ENCODE measurements at places on chromosomes 2 and 18.

GRCh38 chr2:9235147-9236044 is 28.8 kb downstream of the ASAP2 start:
- no peak for DNase-seq

GRCh38 chr2:1864301-1864980 is 120.1 kb upstream of the PXDN start:
- no peak for DNase-seq

GRCh38 chr18:77373730-77374445 is 124.2 kb downstream of the GALR1 start:
- DNase-seq: no peak

DNA sequence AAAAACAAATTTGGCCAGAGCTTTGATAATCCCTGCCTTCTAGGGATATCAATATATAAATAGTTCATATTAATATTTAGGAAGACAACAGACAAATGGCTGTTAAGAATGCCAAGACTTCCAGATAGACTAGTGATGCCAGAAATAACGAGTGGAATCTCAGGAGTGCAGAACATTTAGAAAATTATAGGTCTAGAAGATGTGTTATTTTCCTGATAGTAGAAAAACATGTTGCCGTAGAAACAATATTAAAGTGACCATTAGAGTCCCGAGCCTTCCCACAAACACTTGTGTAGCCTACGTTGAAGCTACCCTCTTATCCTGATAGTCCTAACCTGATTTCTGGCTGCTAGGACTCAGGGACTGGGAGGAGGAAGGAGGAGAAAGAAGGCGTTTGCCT is 54.3 kb upstream of the ITGA6 start:
- DNase-seq: no peak

DNA sequence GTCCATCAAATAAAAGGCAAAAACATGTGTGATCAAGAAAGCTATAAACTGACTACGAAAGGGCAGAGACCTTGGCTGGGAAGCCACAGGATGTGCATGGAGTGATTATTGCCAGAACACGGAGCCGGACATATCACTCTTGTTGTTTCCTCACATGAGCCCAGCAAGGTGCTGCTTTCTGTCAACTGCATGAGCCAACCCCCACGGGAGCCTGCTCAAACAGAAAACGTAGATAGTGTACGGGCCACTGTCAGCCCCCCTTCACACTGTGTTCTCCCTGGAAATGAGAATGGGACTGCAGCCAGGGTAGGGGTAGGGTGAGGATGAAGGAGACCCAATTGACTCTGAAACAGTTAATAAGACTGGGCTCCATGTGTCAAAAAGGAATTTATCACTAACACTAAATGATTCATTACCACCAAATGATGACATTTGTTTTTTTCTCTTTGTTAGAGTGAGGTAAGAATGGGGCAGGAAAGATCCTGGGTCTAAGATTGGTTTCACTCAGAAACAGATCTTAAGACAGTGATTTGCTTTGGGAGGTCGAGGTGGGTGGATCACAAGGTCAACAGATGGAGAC is 235.8 kb downstream of the MREG start:
- no peak for DNase-seq

DNA sequence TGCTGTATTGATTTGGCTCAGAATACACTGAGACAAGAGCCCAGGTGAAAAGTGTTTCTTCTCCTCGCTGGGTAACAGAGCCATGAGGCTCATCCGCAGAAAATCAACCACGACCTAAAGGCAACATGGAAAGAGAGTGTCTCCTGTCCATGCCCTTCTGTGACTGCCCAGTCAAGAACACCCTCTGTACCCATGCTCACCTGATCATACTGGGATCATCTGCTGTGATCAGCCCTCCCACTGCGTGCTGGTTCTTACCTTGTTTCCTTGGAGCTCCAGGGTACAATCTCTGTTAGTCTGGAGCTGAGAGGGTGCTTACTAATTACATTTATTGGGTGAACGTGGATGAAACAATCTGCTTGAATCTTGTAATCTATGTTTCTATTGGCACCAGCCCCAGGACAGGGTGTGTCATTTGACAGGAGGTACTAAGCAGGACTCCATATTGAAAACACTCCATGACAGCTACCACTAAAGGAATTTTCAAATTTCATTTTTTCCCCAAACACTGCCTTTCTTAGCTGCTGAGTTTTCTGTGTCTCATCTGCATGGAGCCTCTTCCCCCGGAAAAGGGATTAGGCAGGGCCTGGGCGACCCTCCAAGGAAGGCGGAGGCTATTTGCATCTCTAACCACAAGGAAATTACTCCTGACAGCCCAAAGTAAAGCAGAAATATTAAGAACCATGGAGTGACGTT is 39.7 kb upstream of the GRP start:
- no peak for DNase-seq

DNA sequence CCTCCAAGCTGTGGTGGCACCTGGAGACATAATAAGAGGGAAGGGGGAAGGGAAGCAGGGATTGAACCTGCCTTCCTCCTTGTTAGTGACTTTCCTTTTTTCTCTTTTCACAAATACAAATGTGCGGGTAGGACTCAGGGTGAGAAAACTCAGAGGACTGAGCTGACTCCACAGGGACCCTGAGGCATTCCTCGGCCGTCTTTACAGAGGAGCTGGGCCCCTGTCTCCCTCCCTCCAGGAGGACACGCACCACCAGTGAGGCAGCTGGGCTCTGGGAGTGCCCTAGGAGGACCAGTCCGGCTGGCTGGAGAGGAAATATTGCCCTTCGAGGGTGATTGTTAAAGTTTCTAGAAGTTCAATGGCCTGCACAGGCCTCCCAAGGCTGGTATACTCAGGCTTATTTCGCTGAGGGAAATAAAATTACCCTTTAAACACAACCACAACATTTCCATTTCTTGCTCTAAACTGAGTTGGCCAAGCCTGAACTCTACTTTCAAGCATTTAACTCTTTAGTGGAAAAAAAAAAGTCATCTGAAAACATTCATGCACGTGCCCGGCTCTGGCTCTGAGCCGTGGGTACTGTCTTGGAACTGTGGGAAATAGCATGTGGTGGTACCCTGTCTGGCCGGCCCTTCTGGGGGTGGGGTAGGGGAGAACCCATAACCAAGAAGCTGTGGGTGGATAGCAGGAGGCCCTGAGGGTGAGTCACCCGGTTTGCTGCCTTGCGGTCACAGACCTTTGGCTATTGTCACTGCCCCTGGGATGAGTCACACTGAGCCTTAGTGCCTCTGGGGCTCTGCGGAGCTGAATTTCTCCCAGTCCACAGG is 116.0 kb downstream of the COPS8 start:
- no peak for DNase-seq

DNA sequence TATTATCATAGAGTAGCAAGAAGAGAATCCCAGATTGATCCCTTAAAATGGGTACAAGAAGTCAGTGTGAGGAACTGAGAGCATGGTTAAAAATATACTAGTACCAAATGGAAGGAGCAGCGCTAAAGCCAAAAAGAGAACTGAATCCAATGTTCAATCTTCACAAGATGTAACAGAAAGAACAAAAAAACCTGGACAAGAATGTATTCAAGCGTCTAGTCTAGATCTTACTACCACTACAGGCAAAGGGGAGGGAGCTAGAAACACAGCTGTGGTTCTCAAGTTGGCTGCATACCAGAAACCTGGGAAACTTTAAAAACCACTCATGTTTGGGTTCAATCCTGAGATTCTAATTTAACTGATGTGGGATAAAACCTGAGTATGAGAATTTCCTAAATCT is 57.5 kb downstream of the PIAS2 start:
- no peak for DNase-seq

DNA sequence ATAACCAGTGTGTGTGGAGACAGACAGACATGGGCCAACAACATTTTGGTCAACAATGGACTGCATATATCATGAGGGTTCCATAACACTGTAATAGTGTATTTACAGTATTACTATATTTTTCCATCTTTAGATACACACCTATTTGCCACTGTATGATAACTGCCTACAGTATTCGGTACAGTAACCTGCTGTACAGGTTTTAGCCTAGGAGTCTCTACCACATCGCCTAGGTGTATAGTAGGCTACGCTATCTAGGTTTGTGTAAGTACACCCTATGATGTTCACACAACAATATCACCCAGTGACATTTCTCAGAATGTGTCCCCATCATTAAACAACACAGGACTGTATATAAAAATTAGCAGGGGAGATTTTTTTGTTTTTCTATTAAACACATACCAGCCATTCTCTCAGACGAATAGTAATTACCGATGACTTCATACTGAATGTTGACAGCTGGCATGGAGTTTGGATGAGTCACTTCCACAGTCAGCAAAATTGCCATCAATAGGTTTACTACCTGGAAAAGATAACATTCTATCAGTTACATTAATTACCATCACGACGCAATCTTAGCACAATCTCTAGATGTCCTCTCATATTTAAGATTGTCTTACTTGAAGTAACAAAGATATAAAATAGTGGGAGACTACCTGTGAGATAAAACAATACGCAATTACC is 10.8 kb downstream of the LAPTM4A start:
- DNase-seq: no peak

DNA sequence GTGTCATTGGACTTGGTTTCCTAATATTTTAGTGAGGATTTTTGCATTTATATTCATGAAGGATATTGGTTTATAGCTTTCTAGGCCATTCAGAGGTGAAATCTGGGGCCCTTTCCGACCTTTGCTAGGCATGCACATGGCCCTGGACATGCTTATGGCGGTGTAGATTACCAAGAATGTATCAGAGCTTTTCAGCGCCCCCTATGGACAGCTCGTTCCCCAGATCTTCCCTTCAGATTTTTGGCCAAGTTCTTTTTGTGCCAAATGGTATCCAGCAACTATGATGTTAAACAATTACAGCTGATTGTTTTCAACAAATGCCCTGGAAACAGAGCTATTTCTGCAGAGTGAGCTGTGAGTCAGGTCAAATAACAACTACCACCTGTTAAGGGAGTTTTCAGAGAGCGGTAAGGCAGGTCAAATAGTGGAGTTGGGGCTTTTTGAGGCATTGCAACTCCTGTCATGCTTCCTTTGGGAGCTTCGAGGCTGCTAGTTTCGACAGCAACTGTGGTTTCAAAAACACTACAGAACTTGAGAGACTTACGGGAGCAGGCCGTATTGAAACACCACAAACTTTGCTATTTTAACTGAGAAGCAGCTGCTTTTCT is 188.3 kb downstream of the ZNF516 start:
- DNase-seq: no peak

- no peak for DNase-seq
Observed at GRCh38 chr2:36672199-36672598, 24.3 kb upstream of the VIT start.

GRCh38 chr18:6939972-6940371 is 177.6 kb downstream of the LAMA1 start:
- DNase-seq: no peak

- DNase-seq: no peak
Observed at GRCh38 chr18:3245185-3245564, 2.4 kb upstream of the MYL12A start.

DNA sequence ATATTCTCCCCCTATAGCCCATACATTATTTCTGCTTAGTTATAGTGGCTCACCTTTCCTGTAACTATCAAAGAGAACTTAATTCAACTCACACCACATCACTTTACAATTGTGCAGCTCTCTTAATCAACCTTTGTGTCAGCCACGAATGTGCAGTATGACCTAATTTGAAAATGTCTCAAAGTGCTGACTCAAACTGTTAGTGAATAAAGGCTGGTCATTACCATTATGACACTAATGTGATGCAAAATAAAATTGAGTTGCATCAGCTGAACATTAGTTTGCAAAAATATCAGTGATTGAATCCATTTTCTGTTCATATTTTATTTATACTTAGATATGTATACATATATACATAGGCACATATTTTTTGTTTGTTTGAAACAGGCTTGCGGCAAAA is 251.8 kb downstream of the MEIS1 start:
- no peak for DNase-seq

GRCh38 chr2:195756218-195756942 is 99.4 kb downstream of the SLC39A10 start:
- DNase-seq: no peak

- no peak for DNase-seq
Observed at GRCh38 chr2:163554864-163555263, 180.9 kb downstream of the FIGN start.

DNA sequence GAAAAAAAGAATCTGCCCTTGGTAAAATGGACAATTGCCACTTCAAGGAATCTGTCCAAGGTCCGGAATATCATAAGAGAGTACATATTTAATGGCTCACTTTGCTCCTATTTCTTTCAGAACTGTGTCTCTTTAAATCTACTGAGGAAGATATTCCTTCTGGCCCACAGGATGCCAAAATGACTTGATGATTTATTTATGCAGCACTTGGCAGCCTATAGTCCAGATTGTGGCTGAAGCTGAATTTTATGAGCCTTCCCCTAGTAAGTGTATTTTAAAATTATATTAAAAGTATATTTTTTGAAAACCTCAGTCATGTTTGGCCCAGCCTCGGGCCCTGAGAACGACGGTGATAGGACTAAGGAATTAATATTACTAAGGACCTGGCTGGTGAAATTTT is 465.1 kb upstream of the HNRNPA3 start:
- DNase-seq: no peak

GRCh38 chr2:125070726-125071505 is 1045.8 kb downstream of the CNTNAP5 start:
- DNase-seq: no peak

GRCh38 chr18:21109936-21110712 is 1.5 kb downstream of the ROCK1 start:
- DNase-seq: no peak

- no peak for DNase-seq
Observed at GRCh38 chr2:12603781-12604295, 112.9 kb upstream of the TRIB2 start.

- no peak for DNase-seq
Observed at GRCh38 chr2:223674998-223675609, 72.9 kb upstream of the SCG2 start.

DNA sequence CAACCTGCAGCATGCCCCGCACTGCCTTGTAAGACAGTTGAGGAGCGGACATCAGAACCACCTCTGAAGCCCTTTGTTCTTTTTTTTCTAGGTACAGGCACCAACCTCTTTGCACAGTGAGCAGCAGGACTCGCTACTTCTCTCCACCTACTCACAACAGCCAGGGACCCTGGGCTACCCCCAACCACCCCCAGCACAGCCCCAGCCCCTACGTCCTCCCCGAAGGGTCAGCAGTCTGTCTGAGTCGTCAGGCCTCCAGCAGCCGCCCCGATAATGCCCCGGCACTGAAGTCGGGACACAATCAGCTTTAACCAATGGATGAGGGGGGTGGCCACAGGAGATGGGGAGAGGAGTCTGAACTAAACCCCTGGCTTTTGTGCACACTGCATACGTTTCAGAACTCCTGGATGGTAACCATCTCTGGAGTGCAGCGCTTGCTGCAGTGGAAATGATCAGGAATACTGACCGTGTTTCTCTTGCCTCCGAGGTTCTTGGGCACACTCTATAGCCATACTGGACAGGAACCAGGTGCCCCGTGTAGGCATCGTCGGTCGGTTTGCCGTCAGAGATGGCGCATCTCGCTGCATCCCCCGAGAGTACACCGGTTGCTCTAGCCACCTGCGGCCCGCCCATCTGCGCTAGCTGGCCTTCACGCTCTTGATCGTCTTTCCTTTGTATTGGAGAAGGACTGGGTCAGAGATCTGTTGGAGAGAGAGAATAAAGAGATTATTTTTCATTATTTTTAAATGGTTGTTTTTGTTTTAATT is 6.6 kb upstream of the RPL31 start:
- DNase-seq: no peak

- peak; percentile 26 for DNase-seq
Observed at GRCh38 chr18:48445540-48445939, 36.4 kb upstream of the ZBTB7C start.

- no peak for DNase-seq
Observed at GRCh38 chr2:197174539-197175094, 136.0 kb downstream of the ANKRD44 start.

GRCh38 chr2:105660489-105660888 is 84.2 kb upstream of the NCK2 start:
- DNase-seq: no peak

Measured in stimulated activated CD4-positive, alpha-beta T cell treated with anti-CD3 and anti-CD28 coated beads, Interleukin-1b, Interleukin-23, amount 100 ng/mL, for 1 hour (primary cell).